Pancreas (tissue), 10 donors: ENCODE measurements at places on chromosomes 3 and 15. TPM values are rescaled to one million over a fixed set of nuclear protein-coding genes. Genes with fewer than 3 reads are reported as not detected.

DNA sequence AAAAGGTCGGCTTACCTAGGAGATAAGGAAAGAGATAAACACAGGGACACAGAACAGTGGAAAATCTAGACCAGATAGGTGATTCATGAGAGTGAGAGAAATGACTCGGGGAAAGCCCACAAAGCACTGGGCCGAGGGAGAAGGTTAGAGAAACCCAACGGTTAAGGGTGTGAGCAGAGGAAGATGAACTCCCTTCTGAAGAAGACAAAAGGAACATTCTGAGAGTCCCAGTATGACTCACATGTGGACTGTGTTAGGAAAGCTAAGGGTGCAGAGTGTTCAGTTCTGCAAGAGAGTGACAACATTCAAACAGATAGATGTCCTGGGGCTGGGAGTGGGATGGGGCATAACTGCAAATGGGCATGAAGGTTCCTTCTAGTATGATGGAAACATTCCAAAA lies 83.0 kb downstream of the CNTN3 start:
- no peaks in the 10 kb centered on the region for H3K27me3 ChIP-seq
- no peak overlapping the region for H3K27ac ChIP-seq
- DNase-seq = no peak
- no peak overlapping the region for H3K4me3 ChIP-seq
- H3K36me3 ChIP-seq = no peaks in the 10 kb centered on the region
- no peaks in the 10 kb centered on the region for H3K4me1 ChIP-seq

The EXD1 gene
- total RNA-seq = not detected

The SPINK8 gene
- not detected for total RNA-seq

The PSTPIP1 gene
- total RNA-seq = 1.0 TPM
